ENCODE measurements at places on chromosomes 1 and 21.

- no peak overlapping the region for H3K4me3 ChIP-seq
- peak; percentile 18 for DNase-seq
- H3K4me1 ChIP-seq, result peaks cover 35% of the 10 kb centered on the region
- no peak overlapping the region for H3K27ac ChIP-seq
- H3K27me3 ChIP-seq, result peaks cover 4% of the 10 kb centered on the region
- H3K36me3 ChIP-seq, result no peaks in the 10 kb centered on the region
Observed at GRCh38 chr1:232911027-232911599, 39.3 kb upstream of the NTPCR start.

GRCh38 chr1:185864889-185865517, 130.8 kb downstream of the HMCN1 start:
- no peaks in the 10 kb centered on the region for H3K4me1 ChIP-seq
- no peak overlapping the region for H3K4me3 ChIP-seq
- peaks cover 4% of the 10 kb centered on the region for H3K27me3 ChIP-seq

DNA sequence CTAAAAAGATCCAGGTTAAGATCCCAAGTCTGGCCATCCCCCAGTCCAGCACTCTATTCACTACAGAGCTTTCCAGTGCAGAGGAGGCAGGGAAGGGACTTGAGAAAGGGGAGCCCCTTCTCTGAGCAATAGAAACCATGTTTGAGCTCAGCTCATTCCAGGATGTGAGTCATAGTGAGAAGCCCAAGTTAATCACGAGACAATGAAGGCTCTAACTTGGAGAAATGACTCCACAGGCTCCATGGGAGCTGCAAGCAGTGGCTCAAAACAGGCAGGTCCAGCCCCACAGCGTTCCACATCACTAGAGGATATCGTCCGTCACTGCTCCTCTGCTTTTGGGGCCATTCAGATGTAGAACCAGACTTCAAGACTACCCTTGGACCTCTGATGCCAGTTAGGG, 59.1 kb downstream of the CAMK2N1 start:
- H3K27ac ChIP-seq, result peak overlapping the region; percentile 34
- peak; percentile 37 for DNase-seq
- H3K36me3 ChIP-seq, result peaks cover 4% of the 10 kb centered on the region
- H3K4me1 ChIP-seq, result peaks cover 13% of the 10 kb centered on the region
- peaks cover 26% of the 10 kb centered on the region for H3K27me3 ChIP-seq

DNA sequence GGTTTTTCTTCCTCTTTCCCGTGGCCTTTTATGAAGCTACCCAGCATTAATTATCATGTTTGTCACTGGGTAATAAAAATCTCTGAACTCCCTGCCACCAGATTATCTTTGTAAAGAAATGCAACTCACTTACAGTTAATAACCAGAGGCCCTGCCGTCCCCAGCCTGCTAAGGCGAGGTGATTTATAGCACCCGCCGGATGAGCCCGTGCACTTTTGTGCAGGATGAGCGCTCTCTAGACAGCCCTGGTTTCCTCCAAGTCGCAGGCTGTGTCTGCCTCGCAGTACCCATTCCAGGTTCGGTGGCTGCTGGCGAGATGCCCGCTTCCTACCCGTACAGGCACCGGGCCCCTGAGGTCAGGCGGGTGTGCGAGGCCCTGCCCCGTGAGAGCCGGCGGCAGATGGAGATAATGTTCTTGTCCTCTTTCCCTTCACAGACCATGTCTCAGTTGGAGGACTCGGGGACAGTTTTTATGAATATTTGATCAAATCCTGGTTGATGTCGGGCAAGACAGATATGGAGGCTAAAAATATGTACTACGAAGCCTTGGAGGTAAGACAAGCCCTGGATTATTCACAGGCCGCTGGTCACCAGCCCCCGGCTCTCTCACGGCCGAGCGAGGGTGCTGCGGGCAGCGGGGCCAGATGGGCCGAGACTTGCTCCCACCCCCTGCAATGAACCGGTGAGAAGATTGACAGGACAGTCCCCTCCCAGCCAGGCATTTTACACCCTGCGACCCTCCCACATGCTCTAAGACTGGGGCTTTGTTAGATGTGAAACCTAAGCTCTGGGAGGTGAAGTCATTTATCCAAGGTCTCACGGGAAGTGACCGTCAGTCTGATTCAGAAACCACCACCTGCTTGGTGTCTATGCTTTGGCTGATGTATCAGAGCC, 28.5 kb upstream of the SELENON start:
- peaks cover 80% of the 10 kb centered on the region for H3K4me1 ChIP-seq
- peak; percentile 60 for DNase-seq
- H3K4me3 ChIP-seq, result peak overlapping the region; percentile 37
- H3K27me3 ChIP-seq, result no peaks in the 10 kb centered on the region
- H3K36me3 ChIP-seq, result peaks cover 17% of the 10 kb centered on the region

DNA sequence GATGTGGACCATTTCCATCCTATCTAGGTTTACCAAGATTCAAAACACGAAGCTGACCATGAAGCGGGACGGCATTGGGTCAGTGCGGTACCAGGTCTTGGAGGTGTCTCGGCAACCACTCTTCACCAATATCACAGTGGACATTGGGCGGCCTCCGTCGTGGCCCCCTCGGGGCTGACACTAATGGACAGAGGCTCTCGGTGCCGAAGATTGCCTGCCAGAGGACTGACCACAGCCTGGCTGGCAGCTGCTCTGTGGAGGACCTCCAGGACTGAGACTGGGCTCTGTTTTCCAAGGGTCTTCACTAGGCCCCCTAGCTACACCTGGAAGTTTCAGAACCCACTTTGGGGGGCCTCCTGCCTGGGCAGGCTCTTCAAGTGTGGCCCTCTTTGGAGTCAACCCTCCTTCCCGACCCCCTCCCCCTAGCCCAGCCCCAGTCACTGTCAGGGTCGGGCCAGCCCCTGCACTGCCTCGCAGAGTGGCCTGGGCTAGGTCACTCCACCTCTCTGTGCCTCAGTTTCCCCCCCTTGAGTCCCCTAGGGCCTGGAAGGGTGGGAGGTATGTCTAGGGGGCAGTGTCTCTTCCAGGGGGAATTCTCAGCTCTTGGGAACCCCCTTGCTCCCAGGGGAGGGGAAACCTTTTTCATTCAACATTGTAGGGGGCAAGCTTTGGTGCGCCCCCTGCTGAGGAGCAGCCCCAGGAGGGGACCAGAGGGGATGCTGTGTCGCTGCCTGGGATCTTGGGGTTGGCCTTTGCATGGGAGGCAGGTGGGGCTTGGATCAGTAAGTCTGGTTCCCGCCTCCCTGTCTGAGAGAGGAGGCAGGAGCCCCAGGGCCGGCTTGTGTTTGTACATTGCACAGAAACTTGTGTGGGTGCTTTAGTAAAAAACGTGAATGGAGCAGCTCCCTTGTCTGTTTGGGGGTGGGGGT, 864 bp upstream of the CCDC24 start:
- peaks cover 8% of the 10 kb centered on the region for H3K4me1 ChIP-seq
- peaks cover 5% of the 10 kb centered on the region for H3K36me3 ChIP-seq
- H3K27ac ChIP-seq, result no peak overlapping the region
- DNase-seq, result no peak
- no peaks in the 10 kb centered on the region for H3K27me3 ChIP-seq

DNA sequence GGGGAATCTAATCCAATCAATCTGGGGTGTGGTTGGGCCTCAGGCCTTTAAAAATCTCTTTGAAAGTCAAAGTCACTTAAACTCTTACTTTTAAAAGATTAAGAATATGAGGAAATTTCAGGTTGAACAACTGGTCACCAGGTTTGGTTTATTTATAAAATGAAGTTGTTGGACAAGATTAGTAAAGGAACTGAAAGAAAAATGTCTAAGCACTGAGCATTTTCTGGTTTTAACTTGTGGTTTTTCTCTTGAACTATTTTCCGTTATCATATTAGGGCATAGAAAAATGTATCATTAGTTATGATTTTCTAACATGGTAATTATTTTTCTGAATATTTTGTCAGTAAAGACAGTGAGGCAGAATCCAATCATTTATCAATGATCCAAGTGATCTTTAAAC, 49.6 kb downstream of the RGS2 start:
- no peak overlapping the region for H3K4me3 ChIP-seq
- H3K4me1 ChIP-seq, result no peaks in the 10 kb centered on the region
- H3K27ac ChIP-seq, result no peak overlapping the region
- no peak for DNase-seq
- H3K27me3 ChIP-seq, result no peaks in the 10 kb centered on the region
- no peaks in the 10 kb centered on the region for H3K36me3 ChIP-seq

GRCh38 chr1:29514361-29515169, 278.2 kb downstream of the PTPRU start:
- peaks cover 4% of the 10 kb centered on the region for H3K27me3 ChIP-seq
- no peak overlapping the region for H3K4me3 ChIP-seq
- H3K36me3 ChIP-seq, result no peaks in the 10 kb centered on the region
- H3K4me1 ChIP-seq, result no peaks in the 10 kb centered on the region
- DNase-seq, result no peak
- no peak overlapping the region for H3K27ac ChIP-seq

DNA sequence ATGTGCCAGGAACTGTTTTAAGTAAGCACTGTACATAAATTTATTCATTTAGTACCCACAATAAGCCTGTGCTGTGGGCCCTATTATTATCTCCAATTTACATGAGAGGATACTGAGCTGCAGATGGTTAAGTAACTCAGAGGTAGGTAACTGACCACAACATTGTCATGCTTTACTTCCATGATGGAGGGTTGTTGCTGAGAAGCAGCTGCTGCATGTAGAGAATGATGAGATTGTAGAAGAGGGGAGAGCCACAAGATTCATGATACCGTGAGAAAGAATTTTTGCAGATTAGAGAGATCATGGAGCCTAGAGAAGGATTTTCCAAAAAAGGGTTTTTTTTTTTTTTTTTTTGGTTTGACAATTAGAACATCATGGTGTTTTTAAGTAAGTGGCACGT, 313.1 kb downstream of the PTBP2 start:
- H3K4me1 ChIP-seq, result no peaks in the 10 kb centered on the region
- DNase-seq, result no peak
- H3K27me3 ChIP-seq, result peaks cover 4% of the 10 kb centered on the region
- no peak overlapping the region for H3K27ac ChIP-seq
- H3K36me3 ChIP-seq, result no peaks in the 10 kb centered on the region

DNA sequence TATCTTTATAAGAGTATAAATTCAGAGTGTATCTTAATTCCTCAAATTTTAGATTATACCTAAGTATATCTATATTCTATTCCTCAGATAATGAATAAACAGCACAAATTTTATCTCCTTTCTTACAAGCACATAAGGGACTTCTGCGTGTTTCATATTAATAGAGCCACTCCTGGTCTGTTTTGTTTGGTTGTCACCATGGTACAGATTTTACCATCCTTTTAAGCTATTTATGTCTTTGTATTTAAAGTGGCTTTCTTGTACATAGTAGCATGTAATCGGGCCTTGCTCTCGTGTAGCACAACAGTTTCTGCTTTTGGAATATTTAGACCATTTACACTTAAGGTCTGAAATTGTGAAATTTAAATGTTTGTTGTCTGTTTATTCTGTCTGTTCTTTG, 52.6 kb upstream of the SLC35A3 start:
- H3K4me3 ChIP-seq, result no peak overlapping the region
- DNase-seq, result no peak
- peaks cover 5% of the 10 kb centered on the region for H3K36me3 ChIP-seq
- no peak overlapping the region for H3K27ac ChIP-seq

DNA sequence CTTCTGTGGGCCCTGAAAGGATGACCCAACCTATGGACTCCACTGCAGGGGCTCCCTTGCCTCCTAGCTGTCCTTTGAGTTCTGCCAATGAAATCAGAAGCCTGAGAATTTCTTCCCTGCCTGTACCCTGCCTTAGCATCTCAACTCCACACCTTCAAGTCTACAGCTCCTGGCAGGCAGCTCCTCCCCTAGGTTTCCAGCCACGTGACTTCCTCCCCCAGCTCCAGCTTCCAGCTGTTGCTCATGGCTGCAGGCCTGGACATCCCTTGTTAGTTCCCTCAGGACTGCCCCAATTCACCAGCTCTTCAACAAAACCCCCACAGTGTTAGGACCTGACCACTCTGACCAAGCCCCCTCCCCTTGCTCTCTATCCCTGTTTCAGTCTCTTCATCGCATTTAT, 2.4 kb downstream of the RCAN1 start:
- DNase-seq, result no peak
- no peaks in the 10 kb centered on the region for H3K27me3 ChIP-seq
- H3K4me3 ChIP-seq, result no peak overlapping the region
- H3K27ac ChIP-seq, result no peak overlapping the region

GRCh38 chr1:207863893-207864535, 46.9 kb downstream of the CD34 start:
- peak overlapping the region; percentile 6 for H3K4me3 ChIP-seq
- H3K36me3 ChIP-seq, result peaks cover 53% of the 10 kb centered on the region
- peak overlapping the region; percentile 66 for H3K27ac ChIP-seq
- H3K27me3 ChIP-seq, result no peaks in the 10 kb centered on the region

- no peak overlapping the region for H3K4me3 ChIP-seq
- H3K36me3 ChIP-seq, result no peaks in the 10 kb centered on the region
- peaks cover 2% of the 10 kb centered on the region for H3K27me3 ChIP-seq
- DNase-seq, result no peak
- H3K27ac ChIP-seq, result no peak overlapping the region
Observed at GRCh38 chr21:45418301-45419071, 13.5 kb downstream of the COL18A1 start.

GRCh38 chr1:153796786-153797659, 21.8 kb downstream of the SLC27A3 start:
- H3K4me3 ChIP-seq, result no peak overlapping the region
- no peaks in the 10 kb centered on the region for H3K4me1 ChIP-seq
- DNase-seq, result peak; percentile 92
- no peaks in the 10 kb centered on the region for H3K36me3 ChIP-seq

DNA sequence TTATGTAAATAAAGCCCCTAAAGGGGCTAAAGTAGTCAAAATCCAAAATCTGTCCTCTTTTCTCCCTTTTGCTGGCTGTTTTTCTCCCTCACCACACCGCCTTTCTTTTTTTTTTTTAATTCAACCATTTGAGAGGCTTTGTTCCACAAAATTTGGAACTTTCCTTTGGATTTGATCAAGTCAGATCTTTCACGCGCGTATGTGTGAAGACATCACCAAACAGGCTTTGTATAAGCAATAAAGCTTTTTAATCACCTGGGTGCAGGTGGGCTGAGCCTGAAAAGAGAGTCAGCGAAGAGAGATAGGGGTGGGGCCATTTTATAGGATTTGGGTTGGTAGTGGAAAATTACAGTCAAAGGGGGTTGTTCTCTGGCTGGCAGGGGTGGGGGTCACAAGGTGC, 5.3 kb upstream of the HPDL start:
- DNase-seq, result no peak
- peaks cover 4% of the 10 kb centered on the region for H3K4me1 ChIP-seq
- no peak overlapping the region for H3K27ac ChIP-seq
- no peak overlapping the region for H3K4me3 ChIP-seq
- H3K36me3 ChIP-seq, result no peaks in the 10 kb centered on the region
- no peaks in the 10 kb centered on the region for H3K27me3 ChIP-seq
